Thoracic aorta endothelial cell (primary cell): ENCODE measurements at places on chromosomes 2 and 18. TPM values are rescaled to one million over a fixed set of nuclear protein-coding genes. Genes with fewer than 3 reads are reported as not detected.

The TEKT4 gene
- not detected in 2 replicates for total RNA-seq

The SH3RF3 gene
- 4.9 and 7.3 TPM in 2 replicates for total RNA-seq

The SCYGR2 gene
- total RNA-seq, result not detected in 2 replicates

The SCG2 gene
- not detected in 2 replicates for total RNA-seq

The GIGYF2 gene
- total RNA-seq, result 63.6 and 75.9 TPM in 2 replicates

The TUBA3E gene
- not detected in 2 replicates for total RNA-seq

The GNAL gene
- 0.66 and 3.5 TPM in 2 replicates for total RNA-seq

The RTP5 gene
- not detected in 2 replicates for total RNA-seq

The ATOH8 gene
- 5.4 and 9.8 TPM in 2 replicates for total RNA-seq

The MRPL19 gene
- 73.5 and 81.0 TPM in 2 replicates for total RNA-seq

The C1QL2 gene
- not detected in 2 replicates for total RNA-seq

The UGT1A4 gene
- not detected in 2 replicates for total RNA-seq

The GLI2 gene
- total RNA-seq, result 0.13 TPM in 1 of 2 replicates, not detected in the other

The ITGA4 gene
- total RNA-seq, result 3.7 and 4.0 TPM in 2 replicates

The RNF138 gene
- 42.8 and 53.1 TPM in 2 replicates for total RNA-seq

The CABLES1 gene
- total RNA-seq, result 19.0 and 34.2 TPM in 2 replicates

The CXCR1 gene
- not detected in 2 replicates for total RNA-seq

The SERPINB13 gene
- 0.13 TPM in 1 of 2 replicates, not detected in the other for total RNA-seq

The CPO gene
- total RNA-seq, result not detected in 2 replicates

The SLC30A3 gene
- total RNA-seq, result 0.36 TPM in 1 of 2 replicates, not detected in the other

The KIF5C gene
- under 0.01 and 0.14 TPM in 2 replicates for total RNA-seq

The HOXD8 gene
- 9.3 TPM in 1 of 2 replicates, not detected in the other for total RNA-seq

The ARHGAP28 gene
- 14.1 and 26.6 TPM in 2 replicates for total RNA-seq

The ABCG5 gene
- not detected in 2 replicates for total RNA-seq

The ERBB4 gene
- 0.13 and 0.14 TPM in 2 replicates for total RNA-seq

The TEX261 gene
- 43.4 and 56.5 TPM in 2 replicates for total RNA-seq

The SPATS2L gene
- 52.8 and 56.6 TPM in 2 replicates for total RNA-seq
